ENCODE measurements at places on chromosomes 5 and 9.

GRCh38 chr9:8457055-8457454 is 657.5 kb upstream of the DMAC1 start:
- ATAC-seq = no peak

GRCh38 chr9:77680581-77680980 is 32.5 kb upstream of the GNA14 start:
- ATAC-seq = no peak

DNA sequence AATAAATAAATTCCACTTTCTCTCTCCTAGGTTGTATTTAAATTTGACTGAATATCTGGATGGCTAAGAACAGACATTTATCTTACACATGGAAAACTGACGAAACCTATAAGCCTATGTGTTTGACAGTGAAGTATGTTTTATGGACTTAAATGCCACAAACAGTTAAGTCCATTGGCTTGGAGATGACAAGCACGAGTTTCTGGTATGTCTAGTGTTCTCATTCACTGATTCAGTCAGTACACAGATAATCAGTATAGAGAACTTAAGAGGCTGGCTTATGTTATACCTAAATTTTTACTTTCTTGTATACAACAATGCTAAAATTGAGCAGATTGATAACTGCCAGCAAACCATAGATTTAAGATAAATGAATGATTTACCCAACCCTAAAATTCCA is 38.9 kb downstream of the SNAPC3 start:
- ATAC-seq = no peak

DNA sequence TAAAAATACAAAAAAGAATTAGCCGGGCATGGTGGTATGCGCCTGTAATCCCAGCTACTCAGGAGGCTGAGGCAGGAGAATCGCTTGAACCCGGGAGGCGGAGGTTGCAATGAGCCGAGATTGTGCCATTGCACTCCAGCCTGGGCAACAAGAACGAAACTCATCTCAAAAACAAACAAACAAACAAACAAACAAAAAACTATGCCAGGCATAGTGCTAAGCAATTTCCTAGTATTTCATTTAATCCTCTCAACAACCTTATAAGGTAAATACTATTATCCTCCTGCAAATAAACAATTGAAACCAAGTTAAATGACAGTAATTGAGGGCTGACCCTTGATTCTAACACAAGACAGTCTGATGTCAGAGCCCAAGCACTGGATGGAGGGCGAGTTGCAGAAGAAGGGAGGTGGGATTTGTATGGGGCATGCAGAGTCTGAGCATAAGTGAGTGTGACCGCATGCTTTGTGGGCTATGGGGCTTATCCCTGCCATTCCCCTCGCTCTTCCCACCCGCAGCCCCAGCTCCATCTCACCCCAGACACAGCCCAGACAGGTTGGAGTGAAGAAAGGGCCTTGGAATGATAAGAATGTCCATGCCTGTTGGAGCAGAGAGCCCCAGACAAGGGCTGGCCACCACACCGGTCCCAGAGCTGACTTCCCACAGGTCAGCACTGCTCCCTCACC is 24.3 kb upstream of the RPS14 start:
- peak; percentile 24 for ATAC-seq

GRCh38 chr5:57703721-57704120 is 221.1 kb upstream of the ACTBL2 start:
- no peak for ATAC-seq

GRCh38 chr9:68669218-68669617 is 35.8 kb upstream of the PIP5K1B start:
- no peak for ATAC-seq

DNA sequence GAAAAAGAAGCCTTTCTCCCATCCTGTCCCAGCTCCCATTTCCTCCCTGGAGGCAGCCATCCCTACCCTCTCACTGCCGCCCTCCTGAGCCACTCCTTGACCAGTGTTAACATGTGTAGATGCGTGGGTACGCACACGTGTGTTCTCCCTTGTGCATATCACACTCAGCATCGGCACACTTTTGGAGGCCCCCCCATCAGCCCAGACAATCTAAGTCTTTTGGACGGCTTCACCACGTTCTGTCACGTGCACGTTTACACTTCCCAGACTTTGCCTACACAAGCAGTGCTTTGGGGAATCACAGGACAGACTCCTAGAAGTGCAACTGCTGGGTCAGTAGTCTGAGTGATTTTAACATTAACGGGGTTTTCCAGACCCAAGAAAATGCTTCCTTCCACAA is 18.0 kb downstream of the HRH2 start:
- no peak for ATAC-seq

DNA sequence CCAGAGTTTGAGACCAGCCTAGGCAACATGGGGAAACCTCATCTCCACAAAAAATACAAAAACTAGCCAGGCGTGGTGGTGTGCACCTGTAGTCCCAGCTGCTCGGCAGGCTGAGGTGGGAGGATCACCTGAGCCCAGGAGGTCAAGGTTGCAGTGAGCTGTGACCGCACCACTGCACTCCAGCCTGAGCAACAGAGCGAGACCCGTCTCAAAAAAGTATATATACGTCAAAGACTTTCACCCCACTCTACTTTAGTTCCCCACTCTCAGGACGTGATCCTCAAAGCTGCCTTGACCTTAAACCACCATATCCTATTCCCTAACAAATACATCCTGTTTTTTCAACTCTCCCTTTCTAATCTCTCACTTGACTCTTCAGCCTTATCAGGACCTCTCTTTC is 41.0 kb downstream of the PCDHGC5 start:
- ATAC-seq = no peak

Data from esophagus mucosa (tissue), 1 donor.